ENCODE measurements at places on chromosomes 16 and 17.

DNA sequence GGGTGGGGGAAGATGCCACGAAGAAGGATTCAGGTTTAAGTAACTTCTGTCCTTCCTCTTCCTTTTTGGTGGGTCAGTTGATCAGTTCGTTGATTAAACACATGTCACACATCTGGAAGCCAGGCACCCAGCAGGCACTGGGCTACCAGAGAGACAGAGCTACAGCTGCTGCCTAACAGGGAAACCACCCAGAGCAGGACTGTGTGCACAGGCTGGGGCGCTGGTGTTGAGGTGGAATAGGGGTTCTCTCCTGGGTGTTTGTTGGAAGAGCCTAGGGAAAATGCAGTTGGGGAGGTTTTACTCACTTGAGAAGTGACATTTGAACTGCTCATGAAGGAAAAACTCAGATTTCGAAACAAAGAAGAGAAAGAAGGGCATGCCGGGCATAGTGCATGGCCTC is 152.4 kb downstream of the IRX5 start:
- DNase-seq = no peak

- DNase-seq = no peak
Measured at GRCh38 chr16:5078626-5079025, 7.0 kb downstream of the ALG1 start.

GRCh38 chr16:68936736-68937631 is 93.7 kb downstream of the TANGO6 start:
- no peak for DNase-seq

DNA sequence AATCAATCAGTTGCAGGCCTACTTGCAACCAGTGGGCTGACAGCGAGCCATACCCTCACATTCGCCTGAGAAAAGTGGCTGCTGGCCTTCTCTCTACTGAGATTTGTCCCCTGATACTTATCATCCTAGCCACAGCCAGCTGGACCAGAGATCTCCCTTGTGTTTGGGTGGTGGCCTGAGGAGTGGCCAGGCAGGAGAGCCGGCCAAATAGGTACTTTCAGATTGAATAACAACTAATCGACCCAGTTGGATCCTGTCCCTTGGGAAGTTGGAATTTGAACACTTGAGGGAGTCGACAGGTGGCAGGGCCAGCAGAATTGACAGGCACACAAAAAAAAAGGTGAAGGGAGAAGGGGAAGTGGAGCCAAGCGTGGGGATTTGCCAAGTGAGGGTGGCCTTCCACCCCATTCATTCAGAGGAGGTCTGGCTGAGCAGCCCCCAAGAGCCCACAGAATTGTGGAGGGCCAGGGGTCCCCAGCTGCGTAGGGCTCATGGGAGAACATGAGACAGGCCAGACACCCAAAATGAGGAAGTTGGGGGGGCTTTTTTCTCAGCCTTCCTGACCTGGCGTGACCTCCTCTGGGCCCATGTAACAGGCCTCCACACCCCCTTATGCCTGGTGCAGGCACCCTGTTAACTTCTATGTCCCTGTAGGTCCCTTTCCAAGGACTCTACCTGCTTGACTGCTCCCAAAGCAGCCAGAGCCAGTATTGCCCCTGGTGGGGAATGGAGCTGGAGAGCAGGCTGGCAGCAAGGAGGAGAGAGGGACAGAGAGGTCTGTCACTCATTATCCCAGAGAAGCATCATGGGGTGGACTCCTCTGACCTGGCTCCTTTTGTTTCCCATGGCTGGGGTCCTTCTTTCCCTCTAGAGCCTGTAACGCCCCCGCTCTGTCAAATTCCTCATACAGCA is 2.9 kb upstream of the RANGRF start:
- no peak for DNase-seq

DNA sequence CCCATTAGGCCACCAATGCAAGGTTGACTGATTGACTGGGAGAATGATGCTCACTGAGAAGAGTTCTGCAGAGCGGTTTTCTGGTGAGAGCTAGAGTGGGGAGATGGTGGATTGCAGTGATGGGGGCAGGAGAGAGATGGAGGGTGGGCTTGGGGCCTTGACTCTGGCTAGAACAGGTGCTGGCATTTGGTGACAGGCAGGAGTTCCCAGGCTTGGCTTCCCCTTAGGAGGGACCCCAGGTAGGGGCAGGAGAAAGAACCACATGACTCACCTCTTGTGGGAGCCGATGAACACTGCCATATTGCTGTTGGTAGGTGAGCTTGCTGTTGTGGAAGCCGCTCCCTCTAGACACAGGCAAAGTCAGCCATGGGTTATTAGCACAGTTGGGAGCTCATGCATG is 8.0 kb downstream of the CD300LB start:
- no peak for DNase-seq

- no peak for DNase-seq
Measured at GRCh38 chr16:4010225-4011158, 105.8 kb downstream of the ADCY9 start.
